ENCODE measurements at places on chromosomes 5 and 9. TPM values are rescaled to one million over a fixed set of nuclear protein-coding genes. Genes with fewer than 3 reads are reported as not detected.

GRCh38 chr5:76526950-76527583 is 96.1 kb downstream of the F2RL2 start:
- no peaks in the 10 kb centered on the region for H3K27me3 ChIP-seq
- no peak for DNase-seq
- no peak overlapping the region for H3K4me3 ChIP-seq
- H3K4me1 ChIP-seq = peaks cover 54% of the 10 kb centered on the region
- H3K27ac ChIP-seq = peak overlapping the region; percentile 9

GRCh38 chr9:110626101-110626829 is 42.3 kb upstream of the MUSK start:
- DNase-seq = no peak
- no peak overlapping the region for H3K4me3 ChIP-seq
- peaks cover 6% of the 10 kb centered on the region for H3K4me1 ChIP-seq
- no peaks in the 10 kb centered on the region for H3K36me3 ChIP-seq
- H3K27me3 ChIP-seq = peaks cover 2% of the 10 kb centered on the region

- no peaks in the 10 kb centered on the region for H3K36me3 ChIP-seq
- no peak overlapping the region for H3K27ac ChIP-seq
- no peak overlapping the region for H3K4me3 ChIP-seq
- DNase-seq = no peak
These were observed 164.6 kb downstream of the CARTPT start for GRCh38 chr5:71883742-71884103.

- H3K36me3 ChIP-seq = no peaks in the 10 kb centered on the region
- H3K27ac ChIP-seq = no peak overlapping the region
- no peak for DNase-seq
- no peak overlapping the region for H3K4me3 ChIP-seq
These were observed 319.0 kb upstream of the CDH6 start for GRCh38 chr5:30874241-30875034.

DNA sequence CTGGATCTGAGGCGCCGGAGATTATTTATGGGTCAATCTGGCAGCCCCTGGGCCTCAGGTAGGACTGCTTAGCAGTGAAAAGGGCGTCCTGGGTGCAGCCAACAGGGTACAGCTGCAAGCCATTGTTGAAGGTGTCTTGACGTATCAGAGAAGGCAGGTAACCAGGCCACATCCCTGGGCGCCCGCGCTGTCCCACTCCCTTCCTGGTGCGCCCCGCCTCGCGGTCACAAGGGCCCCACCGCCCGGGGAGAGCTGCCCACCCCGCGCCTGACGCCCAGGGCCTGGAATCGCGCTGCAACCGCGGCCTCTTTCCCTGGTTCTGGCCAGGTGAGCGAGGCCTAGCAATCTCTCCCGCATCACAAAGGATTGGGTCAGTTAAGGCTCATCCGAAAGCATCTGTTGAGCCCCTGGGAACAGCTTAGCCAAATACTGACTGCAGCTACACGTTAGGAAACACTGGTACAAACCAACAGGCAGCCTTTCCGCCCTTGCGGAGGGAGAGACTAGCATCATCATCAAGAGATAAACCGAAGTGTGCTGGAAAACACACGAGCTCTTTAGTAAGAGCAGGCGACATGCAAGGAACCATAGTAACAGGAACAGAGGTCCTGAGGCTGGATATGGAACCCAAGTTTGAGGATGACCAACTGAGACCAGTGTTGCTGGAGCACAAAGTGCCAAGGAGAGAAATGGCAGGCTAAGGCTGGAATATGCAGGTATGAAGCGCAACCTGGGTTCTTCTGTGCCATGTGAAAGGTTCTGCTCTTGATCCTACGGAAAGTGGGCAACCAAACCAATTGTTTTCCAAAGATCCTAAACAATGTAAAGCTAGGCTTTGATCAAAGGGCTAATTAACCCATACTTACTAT is 3.6 kb downstream of the RPS23 start:
- no peaks in the 10 kb centered on the region for H3K27me3 ChIP-seq
- H3K4me1 ChIP-seq = peaks cover 21% of the 10 kb centered on the region
- H3K36me3 ChIP-seq = peaks cover 64% of the 10 kb centered on the region
- H3K4me3 ChIP-seq = no peak overlapping the region
- DNase-seq = no peak
- H3K27ac ChIP-seq = peak overlapping the region; percentile 51

DNA sequence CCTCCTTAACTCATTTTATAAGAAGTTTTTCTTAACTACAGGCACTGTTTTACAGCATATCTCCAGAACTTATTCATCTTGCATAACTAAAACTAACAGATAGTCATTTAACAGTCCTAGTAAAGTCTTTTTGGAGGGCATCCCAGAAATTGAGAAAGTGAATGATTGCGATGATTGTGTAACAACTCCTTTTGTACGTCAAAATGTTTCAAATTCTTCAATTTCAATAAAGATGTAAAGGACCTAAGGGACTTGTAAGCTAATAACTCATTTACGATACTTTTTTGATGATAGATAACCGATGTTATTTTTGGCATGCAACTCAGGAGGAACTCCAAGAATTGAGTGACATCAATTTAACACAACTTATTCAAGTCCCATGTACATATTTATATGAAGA is 42.7 kb downstream of the SVEP1 start:
- H3K27me3 ChIP-seq = no peaks in the 10 kb centered on the region
- no peaks in the 10 kb centered on the region for H3K4me1 ChIP-seq
- no peak overlapping the region for H3K4me3 ChIP-seq
- no peaks in the 10 kb centered on the region for H3K36me3 ChIP-seq
- DNase-seq = no peak
- no peak overlapping the region for H3K27ac ChIP-seq

DNA sequence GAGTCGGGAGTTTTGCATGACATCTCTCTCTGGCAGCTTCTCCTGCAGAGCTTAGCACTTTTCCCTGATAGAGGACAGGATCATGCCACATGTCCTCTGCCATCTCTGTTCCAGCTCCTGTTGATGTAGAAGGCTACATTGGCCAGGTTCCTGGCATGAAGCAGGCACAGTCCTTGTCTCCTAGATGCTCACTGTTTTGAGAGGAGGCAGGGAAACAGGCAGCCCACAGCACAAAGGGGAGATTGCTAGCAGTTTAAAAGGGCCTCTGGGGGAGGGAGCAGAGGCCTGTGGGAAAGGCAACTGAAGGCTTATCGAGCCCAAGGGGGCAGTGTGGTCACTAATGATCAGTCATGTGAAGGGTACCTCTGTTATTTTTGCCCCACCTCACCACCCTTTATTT is 10.7 kb downstream of the ARHGAP26 start:
- H3K27me3 ChIP-seq = no peaks in the 10 kb centered on the region
- H3K4me3 ChIP-seq = no peak overlapping the region
- H3K4me1 ChIP-seq = peaks cover 48% of the 10 kb centered on the region
- H3K36me3 ChIP-seq = no peaks in the 10 kb centered on the region
- H3K27ac ChIP-seq = no peak overlapping the region

The ORM2 gene
- total RNA-seq = not detected

The TLN1 gene
- total RNA-seq = 243 TPM

The SARDH gene
- total RNA-seq = 0.54 TPM

The FOXI1 gene
- not detected for total RNA-seq

The BNC2 gene
- not detected for total RNA-seq

The BAAT gene
- 0.07 TPM for total RNA-seq

The NOXA1 gene
- total RNA-seq = 0.36 TPM

The TICAM2 gene
- total RNA-seq = 1.0 TPM

The IFNA13 gene
- not detected for total RNA-seq
